Left ventricle myocardium superior (tissue), 1 donor: ENCODE measurements at places on chromosomes 3 and 15. TPM values are rescaled to one million over a fixed set of nuclear protein-coding genes. Genes with fewer than 3 reads are reported as not detected.

GRCh38 chr3:170423001-170423615 lies 4.4 kb downstream of the CLDN11 start:
- DNase-seq = no peak

Gene SI
- not detected for total RNA-seq

DNA sequence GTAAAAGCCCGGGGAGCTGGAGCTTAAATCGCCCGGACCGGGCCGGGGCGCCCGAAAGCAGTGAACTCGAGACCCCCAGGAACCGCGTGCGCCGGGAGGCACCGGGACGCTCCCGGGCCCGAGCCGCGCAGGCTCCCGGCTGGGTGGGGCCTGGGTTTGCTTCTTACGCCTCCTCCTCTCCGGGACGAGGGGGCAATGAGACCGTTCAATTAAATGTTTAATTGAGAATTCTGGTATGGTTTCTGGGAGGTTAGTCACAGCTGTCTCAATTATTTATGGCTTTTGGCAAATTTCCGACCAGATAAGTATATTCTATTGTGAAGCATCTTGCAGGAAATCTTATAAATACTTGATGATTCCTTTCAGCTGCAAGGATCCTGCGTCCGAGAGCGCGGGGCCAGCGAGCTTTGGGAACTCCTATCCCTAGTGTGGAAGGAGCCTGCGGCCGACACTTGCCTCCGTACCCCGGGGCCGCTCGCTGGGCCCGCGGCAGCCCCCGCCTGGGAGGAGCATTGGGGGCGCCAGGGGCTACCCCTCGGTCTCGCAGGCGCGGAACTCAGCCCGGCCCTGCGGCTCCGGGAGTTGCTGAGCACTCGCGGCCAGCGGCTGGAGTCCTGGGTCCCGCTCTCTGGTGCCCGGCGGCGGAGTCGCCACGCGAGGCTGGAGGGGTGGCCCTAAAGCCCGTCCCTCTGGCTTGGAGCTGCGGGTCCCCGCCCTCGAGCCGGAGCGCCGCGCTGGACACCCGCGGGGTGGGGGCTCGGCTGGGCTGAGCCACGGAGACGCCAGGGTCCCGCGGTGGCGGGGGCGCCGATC lies 10.3 kb downstream of the ISL2 start:
- DNase-seq = no peak

DNA sequence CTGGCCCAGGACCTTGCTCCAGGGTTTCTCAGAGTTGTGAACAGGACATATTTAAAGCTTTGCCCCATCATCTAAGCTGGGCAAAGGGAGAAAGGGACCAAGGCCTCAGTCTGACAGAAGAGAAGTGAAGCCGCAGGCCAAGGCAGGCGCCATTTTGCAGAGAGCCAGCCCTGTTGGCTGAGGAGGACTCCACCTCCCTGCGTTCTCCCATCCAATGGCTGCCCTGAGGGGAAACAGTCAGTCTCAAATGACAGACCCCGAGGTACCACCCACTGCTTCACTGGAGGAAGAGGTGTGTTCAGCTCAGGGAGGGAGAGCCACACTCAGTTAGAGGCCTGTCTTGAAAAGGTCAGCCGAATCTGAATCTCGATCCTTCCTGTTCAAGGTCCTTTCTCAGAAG lies 86.1 kb downstream of the ADAMTS17 start:
- DNase-seq = no peak

GRCh38 chr3:62201438-62202035 lies 171.8 kb downstream of the FEZF2 start:
- DNase-seq = no peak

Gene SLC51A
- total RNA-seq = not detected

DNA sequence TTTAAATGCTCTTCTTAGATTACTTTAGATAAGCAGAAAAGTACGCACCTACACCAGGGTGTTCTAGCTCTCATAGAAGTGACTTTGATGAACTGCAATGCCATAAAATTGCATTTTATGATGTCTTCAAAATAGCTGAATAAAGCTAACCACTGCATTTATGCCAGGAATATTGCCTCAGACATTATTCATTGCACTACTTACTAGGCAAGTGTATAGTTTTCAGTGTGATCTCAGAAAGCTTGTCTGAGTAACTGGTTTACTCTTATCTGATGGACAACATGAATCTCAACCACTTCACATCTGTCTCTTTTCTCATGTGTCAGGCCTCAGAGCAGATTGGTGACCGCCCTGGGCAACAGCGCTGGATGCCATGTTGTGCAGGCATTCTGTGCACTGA lies 119.3 kb upstream of the SLC2A2 start:
- no peak for DNase-seq

Gene SCG3
- not detected for total RNA-seq

Gene SLCO2A1
- 11.6 TPM for total RNA-seq

GRCh38 chr15:46326173-46326572 lies 691.3 kb downstream of the SQOR start:
- no peak for DNase-seq

Gene RBP2
- not detected for total RNA-seq

Gene PATL2
- 3.0 TPM for total RNA-seq

- DNase-seq = no peak
Observed at GRCh38 chr3:120153294-120153693, 59.0 kb upstream of the GSK3B start.

GRCh38 chr15:36880224-36880912 lies 220.0 kb downstream of the MEIS2 start:
- DNase-seq = peak; percentile 31
